ENCODE measurements at places on chromosomes 13 and 19. TPM values are rescaled to one million over a fixed set of nuclear protein-coding genes. Genes with fewer than 3 reads are reported as not detected.

Gene ZNF560
- not detected for total RNA-seq

DNA sequence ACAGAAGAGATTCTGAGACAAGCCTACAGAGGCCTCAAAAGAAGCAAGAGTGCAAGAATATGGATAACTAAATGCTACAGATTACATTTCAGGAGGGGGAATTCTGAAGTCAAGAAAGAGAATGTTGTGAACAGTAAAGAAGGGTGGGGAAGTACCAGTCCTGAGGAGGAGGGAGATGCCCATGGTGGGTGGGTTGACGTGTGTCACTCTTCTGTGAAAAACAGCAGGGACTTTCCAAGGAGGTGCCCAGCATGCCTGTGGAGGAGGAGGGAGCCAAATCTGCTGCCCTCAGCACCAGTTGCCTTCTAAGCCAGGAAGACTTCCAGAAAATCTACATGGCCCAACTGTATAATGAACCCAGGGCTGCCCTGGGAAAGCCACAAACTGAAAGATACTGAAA, 87.7 kb downstream of the SGCG start:
- DNase-seq, result no peak

DNA sequence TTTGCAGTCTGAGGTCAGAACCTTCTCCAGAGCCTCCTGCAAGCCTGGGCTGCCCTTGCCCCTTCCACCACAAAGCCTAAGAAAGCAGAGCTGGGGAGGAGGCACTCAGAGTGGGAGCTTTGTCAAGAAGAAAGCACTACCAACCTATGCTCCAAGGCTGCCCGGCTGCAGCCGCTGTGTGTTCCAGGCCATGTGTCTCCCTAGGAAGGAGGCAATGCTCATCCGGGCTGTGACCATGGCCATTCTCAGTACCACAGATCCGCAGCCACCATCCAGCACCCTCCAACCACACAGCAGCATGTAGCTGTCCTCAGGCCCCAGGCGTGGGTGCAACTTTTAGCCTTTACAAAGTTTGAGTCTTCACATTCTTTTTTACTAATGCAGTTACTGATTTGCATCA, 22.0 kb downstream of the CARS2 start:
- DNase-seq, result no peak

- no peak for DNase-seq
These were observed 77.3 kb downstream of the OLFM4 start for GRCh38 chr13:53105890-53106289.

GRCh38 chr19:48102870-48103751, 7.5 kb downstream of the PLA2G4C start:
- no peak for DNase-seq

DNA sequence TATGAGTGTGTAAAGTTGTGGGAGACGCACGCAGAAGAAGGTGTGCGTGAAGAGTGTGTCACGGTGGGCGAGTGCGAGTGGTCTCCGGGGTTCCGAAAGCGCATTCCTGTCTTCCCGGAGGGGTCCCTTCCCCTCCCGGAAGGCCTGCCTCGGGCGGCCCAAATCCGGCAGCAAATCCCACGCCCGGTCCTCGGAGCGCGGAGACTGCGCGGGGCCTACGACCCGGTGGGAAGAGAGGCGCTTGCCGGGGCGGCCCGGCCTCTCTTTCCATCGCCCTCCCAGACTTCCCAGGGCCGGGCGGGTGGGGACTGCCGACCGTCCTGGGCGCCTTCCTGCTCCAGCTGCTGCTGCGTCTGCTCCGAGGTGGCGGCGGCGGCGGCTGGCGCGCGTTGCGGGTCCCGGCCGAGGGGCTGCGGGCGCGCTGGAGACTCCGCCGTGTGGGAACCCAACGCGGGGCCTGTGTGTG, 2.1 kb downstream of the ZIC5 start:
- no peak for DNase-seq

DNA sequence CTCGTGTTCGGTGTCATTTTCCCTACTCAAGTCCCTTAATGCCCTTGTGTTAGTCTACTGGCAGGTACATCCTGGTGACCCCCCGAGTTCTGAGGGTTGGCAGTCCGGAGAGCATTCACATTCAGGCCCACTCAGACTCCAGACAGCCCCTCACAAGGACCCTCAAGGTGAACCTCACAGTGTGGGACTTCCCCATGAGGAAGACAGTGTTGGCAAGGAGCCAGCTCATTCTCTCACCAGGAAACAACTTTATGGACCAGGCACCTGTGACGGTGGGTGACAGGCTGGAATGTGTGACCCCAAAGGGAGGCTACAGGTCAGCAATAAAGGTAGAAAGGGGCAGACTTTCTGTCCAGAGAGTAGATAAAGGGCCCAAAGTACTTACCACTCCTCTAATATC, 24.5 kb downstream of the RDH8 start:
- DNase-seq, result no peak

DNA sequence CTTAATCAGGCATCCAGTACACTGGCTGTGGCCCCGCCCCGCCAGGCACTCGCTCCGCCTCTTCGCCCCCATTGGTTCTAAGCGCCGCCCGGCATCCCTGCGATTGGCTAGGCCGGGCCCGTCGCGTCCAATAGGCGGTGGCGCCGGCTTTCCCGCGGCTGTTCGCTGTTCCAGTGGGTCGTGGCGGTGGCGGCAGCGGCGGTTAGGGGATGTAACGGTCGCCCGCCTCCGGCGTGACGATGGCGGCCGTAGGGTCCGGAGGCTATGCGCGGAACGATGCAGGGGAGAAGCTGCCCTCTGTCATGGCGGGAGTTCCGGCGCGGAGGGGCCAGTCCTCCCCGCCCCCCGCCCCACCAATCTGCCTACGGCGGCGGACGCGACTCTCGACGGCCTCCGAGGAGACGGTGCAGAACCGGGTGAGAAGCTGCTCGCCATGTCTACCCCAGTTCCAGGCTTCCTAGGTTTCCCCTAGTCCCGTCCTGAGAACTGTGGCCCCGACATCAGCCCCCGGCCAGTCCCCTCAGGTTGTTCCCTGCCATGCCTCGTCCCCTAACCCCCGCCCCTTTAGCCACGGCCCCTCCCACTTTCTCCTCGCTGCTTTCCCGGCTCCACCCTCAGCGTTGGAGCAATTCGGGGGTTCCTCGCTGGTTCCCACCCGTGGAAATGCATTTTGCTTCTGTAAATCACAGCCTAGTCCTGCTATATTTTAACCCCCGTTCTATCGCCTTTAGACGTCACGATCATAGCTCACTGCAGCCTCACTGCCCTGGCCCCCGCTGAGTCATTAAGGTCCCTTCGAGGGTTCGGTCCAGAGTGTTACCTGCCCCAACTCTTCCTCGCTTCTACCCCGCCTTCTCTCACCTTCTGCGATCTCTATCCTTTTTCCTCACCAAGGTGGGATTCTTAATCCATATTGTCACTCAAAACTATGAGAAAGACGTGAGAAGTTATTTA, at the start of gene WDR62:
Gene WDR62 (plus strand): TSS at position 165 of the 954 bp plus-strand sequence. CDS start 75 bp downstream, at position 240.
- peak; percentile 97 for DNase-seq

Gene DPF1
- total RNA-seq, result 1.3 TPM

Gene SHANK1
- 1.4 TPM for total RNA-seq

DNA sequence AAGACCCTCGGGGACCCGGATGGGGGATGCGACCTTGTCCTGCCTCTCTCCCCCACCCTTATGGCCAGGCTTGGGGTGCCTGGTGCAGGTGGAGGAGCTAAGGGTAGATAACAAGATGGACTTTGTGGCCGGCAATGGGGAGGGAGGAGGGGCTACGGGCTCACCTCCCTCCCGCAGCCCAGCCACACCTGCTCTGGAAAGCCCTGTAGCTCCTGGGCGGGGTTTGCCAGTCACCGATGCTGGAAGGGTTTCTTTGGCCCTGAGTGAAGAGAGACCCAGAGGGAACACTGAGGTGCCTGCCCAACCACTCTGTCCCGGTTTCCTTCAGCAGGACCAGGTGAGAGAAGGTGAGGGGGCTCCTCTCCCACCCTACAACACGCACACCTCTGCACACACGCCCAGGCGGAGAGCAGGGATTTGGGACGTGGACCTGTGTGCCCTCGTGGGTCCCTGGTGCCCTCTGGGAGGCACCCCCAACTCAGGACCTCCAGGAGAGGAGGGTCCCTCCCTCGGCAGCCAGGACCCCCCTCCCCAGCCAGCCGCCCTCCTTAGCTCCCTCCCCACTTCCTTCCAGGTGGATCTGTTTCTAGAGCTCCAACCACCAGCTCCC, at the start of gene FUT2:
Gene FUT2 (plus strand): TSS at position 229 of the 610 bp plus-strand sequence. CDS start 6,986 bp downstream, outside the sequence.
- no peak for DNase-seq

- DNase-seq, result no peak
These were observed 6.9 kb downstream of the PIBF1 start for GRCh38 chr13:72788831-72789230.

- no peak for DNase-seq
These were observed 96.8 kb downstream of the ATP8A2 start for GRCh38 chr13:25468325-25469168.

Gene C5AR1
- total RNA-seq, result 38.7 TPM

DNA sequence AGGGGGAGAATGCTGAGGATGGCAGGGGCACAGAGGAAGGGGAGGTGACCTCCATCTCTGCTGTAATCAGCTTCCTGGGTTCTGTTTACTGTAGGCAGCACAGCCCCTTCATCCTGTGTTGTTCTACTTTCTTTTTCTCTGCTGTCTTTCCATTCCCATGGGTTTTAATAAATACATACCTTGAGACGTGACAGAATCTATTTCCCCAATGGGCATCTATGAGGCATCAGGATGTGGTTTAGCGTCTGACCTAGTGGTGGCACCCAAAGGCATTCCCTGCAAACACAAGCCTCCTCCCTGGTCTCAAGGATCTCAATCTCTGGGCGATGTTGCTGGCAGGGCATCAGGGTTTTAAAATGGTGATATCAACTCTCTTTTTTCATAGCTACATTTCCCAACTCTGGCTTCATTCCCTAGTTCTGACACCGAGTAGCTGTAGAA, 60.8 kb downstream of the ALOX5AP start:
- DNase-seq, result no peak

GRCh38 chr13:109381546-109382180, 404.7 kb downstream of the IRS2 start:
- DNase-seq, result no peak

DNA sequence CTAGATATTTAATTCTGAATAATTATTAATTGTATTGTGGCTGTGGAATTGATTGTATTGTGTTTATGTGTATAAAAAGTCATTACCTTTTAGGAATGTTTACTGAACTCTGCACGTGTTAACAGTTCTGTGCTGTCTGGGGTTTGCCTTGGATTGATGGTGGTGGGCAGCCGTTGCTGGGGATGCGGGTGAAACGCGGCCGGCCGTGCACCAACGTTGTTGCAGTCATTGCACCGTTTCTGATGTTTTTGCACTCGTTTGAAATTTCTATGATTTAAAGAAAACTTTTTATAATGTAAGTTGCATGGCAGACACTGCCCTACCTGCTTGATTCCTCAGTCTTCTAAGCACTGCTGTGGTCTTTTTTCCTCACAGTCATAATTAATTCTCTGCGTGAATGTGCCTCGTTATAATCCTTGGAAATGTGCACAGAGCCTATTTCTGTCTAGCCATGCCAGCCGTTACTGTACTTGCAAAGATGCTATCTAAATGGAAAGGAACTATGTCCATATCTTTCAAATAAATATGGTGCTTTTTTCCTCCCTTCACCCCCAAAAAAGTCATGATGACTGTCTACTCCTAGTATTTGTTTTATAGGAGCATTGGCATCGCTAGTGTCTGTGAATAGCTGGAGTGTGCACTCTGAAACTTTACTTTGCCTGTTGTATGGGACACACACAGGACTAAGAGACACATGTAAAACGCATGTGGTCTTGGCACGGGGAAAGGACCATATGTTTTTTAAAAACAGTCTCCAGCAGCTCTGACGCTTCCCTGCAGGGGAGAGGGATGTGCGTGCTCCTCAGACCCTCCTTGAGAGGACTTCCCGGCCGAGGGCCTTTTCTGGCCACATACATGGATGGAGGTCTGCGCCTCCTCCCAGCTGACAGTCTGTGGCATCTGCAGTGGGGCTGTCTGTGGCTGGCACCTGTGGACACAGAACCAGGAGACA, 40.7 kb upstream of the MCF2L start:
- DNase-seq, result no peak

DNA sequence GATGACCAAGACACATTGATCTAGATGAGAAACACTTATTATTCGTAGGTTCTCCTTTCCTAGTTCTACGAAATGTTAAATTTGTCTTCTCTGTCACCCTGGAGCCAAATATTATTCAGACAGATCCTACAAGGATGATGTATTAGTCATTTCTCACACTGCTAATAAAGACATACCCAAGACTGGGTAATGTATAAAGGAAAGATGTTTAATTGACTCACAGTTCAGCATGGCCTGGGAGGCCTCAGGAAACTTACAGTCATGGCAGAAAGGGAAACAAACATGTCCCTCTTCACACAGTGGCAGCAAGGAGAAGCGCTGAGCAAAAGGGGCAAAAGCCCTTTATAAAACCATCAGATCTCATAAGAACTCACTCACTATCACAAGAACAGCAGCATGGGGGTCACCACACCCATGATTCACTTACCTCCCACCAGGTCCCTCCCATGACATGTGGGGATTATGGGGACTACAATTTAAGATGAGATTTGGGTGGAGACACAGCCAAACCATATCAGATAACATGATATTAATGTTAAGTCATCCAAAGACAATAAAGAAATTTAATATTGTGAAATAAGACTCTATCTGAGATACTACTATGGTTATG, 1248.8 kb upstream of the SLC10A2 start:
- DNase-seq, result no peak

Gene C1QTNF9
- total RNA-seq, result 0.99 TPM

- DNase-seq, result no peak
These were observed 364.2 kb downstream of the KLF5 start for GRCh38 chr13:73422973-73423372.
